ENCODE measurements at places on chromosomes 7 and 10. TPM values are rescaled to one million over a fixed set of nuclear protein-coding genes. Genes with fewer than 3 reads are reported as not detected.

DNA sequence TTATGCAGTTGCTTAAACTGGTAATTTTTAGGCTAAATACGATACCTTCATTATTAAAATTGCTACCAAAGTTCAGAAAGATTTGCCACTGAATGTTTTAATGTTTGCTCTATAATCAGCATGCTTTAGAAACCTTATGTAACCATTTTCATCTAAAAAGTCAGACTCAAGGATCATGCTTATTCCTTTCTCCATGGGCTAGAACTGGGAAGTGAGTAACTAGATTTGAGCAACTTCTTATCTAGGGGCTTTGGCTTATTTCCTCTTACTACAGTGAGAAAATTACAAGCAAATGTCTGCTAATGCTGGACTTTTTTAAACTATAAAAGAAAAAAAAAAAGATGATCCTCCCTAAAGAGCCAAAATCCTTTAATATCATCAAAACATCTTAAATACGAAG, 215.9 kb downstream of the CRPPA start:
- DNase-seq = peak; percentile 53

- no peak for DNase-seq
Measured at GRCh38 chr10:86553639-86554038, 32.0 kb upstream of the WAPL start.

GRCh38 chr10:112532189-112532588, 85.2 kb downstream of the VTI1A start:
- peak; percentile 61 for DNase-seq

- no peak for DNase-seq
Measured at GRCh38 chr10:113455947-113456346, 96.9 kb upstream of the HABP2 start.

MKRN1 gene
- 52.6 TPM for total RNA-seq

MMD2 gene
- total RNA-seq = not detected
